ENCODE measurements at places on chromosomes 5 and 9. TPM values are rescaled to one million over a fixed set of nuclear protein-coding genes. Genes with fewer than 3 reads are reported as not detected.

C5 gene
- 0.08 TPM for total RNA-seq

DNA sequence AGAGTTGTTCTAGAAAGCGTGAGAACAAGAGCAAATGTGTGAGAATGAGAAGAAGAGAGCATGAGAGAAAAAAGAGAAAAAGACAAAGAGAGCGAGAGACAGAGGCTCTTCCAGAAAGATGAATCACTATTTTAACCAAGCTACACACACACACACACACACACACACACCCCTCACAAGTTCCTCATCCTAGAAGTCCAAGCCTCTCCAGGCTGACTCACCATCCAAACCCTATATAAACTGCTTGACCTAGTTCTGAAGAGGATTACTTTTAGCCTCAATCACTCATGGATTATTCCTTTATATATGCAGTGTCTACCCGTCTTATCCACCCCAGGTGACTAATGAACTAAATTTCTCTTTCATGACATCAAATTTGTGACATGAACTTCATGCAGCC lies 37.6 kb downstream of the C9orf57 start:
- peak; percentile 9 for DNase-seq

NAA35 gene
- 16.6 TPM for total RNA-seq

DNA sequence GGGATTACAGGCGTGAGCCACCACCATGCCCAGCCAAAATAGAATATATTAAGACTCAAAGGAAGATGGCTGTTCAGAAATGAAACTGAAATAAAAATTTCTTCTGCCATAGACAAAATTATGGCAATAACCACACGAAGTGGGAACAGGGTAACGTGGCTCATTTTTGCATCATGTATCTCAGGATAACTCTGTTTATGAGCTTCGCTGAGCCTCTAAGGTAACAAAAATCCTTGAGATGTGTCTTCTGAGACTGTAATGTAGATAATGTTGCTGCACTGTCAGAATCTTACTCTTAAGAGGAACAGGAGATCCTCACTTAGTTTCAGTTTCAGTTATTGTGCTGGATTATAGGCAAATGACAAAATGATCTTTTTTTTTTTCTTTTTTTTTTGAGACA lies 153.8 kb downstream of the GOLPH3 start:
- no peak for DNase-seq

LECT2 gene
- total RNA-seq, result not detected

- DNase-seq, result no peak
These were observed 296.7 kb upstream of the PANK3 start for GRCh38 chr5:168875832-168876231.

IRX1 gene
- total RNA-seq, result not detected

GRCh38 chr5:84379749-84380148 lies 4.9 kb downstream of the EDIL3 start:
- no peak for DNase-seq

TMC1 gene
- 0.53 TPM for total RNA-seq

DNA sequence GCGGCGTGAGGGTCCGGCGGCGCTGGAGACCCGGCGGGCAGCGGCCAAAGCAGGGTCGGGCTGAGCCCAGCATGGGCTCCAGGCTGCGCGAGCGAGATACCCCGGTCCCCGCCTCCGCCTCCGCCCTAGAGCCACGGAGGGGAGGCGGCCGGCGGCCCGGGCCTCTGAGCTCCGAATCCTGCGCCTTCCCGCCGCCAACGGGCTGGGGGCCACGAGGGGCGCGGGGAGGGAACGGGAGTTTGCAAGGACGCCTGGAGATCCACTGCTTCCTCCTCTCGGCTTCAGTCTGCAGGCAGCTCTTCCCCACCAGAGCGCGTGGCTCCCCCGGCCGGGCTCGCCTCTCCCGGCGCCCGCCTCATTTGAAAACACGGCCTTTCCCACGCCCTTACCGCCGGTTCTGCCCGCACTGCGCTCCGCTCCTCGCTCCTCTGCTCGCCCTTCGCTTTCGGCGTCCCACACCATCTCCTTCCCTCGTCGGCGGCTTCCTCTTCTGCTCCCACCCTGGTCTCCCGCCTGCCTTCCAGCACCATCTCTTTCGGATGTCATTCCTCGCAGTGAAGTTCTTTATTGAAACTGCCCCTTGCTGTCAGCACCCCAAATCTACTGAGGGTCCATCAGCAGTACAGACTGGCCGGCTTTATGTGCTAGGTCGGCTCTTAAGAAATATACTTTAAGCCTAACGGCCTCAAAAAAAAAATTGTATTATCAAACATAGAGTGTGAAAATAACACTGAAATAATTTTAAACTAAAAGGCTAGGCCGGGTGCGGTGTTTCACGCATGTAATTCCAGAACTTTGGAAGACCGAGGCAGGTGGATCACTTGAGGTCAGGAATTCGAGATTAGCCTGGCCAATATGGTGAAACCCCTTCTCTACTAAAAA lies 105.0 kb upstream of the FAM120A start:
- no peak for DNase-seq

- DNase-seq, result no peak
These were observed 374.1 kb upstream of the ACO1 start for GRCh38 chr9:32010322-32010721.

DNA sequence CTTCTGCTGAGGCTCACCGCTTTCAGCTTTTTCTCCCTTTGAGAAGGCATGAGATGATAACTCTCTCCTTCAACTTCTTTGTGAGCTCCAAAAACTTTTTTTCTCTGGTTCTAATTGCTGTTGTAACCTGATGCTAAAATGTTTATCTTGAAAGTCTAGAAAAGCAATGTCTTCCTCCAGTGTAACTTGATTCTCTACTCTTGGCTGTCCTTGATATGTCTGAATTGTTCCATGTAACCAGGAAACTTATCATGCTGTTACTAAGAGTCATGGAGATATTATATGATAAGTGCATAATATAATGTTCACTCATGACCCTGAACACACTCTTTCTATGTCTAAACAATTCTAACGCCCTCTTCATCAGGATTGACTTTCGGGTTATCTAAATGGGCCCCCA lies 128.0 kb upstream of the ABCA1 start:
- no peak for DNase-seq

DNA sequence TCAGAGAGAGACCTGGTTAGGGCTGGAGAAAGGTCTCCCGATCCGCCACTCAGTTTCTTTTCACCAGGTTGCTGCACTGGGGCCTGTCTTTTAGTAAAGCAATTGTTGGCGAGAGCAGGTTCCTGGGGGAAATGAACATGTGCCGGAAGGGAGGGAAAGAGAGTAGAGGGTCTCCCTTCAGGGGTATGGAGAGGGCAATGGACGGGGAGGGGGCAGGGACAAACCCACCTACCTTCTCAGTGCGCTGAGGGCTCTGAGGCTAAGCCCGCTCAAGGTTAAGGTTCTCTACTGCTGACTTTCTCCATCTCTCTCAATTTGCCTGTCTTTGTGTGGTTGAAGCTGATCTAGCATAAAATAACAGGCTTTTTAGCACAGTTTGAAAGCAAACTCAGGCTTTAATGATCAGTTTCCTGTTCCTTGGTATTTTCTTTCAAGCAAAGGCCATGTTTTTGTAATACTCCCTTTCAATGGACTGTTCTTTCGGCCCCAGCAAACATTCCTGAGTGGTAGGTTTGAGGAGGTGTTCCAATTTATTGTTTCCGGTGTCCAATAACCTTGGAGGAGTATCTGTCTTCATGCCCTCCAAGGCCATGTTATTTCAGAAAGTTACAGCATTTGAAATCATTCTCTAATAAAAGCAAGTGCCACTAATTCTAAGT lies 25.5 kb upstream of the TRAF1 start:
- DNase-seq, result no peak

GRCh38 chr5:83507431-83507830 lies 35.9 kb downstream of the VCAN start:
- DNase-seq, result no peak

GRCh38 chr9:133850937-133851336 lies 112.8 kb upstream of the SARDH start:
- no peak for DNase-seq

DNA sequence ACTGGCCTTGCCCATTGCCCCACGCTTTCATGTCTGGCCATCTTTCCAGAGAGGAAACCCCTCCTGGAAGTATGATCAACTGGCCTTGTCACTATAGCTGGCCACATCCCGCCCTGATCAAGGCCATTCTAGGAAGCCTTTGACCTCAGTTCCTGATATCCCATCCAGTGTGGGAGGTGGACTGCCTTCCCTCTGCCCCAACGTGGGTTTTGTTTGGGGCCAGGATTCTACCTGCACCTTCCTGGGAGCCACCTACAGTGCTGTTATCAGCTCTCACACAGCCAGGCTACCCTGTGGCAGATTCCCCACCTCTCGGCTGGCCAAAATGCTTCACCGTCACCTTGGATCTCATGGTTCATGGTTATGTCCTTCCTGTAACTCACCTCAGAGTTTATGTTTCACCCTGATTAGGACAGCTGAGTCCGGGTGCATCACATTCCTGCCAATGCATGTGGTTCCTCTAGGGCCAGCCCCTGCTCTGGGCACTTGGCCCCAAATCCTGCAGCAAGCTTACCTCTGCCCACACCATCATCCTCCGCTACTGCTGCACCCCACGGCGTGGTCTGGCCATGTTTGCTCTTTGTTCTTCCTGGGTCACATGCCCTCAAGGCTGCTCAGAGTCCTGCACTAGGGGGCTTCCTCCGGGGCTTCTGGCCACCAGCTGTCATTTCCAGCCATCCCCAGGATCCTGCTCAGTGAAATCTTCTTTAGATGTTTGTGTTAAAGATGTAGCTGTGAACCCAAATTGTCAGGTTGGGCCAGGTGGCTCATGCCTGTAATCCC lies 24.2 kb upstream of the S1PR3 start:
- DNase-seq, result no peak

DNA sequence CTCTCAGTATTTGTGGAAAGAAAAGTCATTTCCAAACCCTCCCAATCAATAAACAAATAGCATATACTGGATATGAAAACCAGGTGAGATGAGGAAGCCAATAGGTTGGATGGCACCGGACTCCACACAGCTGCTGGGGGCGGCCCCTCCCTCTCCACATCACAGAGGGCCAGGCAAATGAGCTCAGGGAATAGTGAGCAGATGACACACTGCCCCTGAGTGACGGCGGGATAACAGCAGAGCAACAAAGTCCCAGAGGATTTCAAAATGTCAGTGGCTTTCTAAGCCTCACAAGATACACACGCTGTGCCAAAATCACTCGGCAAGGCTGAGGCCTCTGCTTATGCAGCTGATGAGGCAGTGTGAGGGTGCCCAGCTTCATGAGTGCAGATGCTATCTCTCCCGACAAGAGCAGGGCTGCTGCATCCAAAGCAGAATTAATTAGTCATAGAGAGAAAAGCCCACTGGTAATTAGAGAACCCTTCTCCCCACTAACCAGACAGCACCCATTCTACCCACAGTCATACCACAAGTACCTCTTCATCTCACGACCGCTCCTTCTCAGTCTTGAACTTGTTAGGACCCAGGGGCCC lies 235.0 kb upstream of the NFIL3 start:
- DNase-seq, result no peak

GRCh38 chr9:2574203-2574602 lies 47.4 kb upstream of the VLDLR start:
- no peak for DNase-seq

- no peak for DNase-seq
These were observed 39.4 kb downstream of the UBE2QL1 start for GRCh38 chr5:6488021-6488420.

DNA sequence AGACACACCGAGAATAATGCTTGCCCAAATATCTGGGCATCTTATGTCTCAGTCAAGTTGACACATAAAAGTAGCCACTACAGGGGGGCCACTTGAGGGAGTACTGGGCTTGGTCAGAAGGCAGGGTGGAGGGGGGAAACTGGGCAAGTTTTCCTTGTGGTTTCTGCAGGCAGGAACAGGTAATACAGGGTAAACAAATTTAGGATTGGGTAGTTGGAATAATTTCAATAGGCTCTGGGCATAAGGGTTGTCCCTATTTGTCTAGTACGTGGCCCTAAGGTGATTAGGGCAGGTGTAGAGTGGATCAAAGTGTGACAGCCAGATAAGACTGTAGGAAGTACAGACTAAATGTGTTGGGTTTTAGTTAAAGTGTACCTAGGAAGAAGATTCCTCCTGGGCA lies 353.1 kb downstream of the TLE4 start:
- DNase-seq, result no peak

- no peak for DNase-seq
These were observed 222.3 kb downstream of the PARP8 start for GRCh38 chr5:50888751-50889150.

DNA sequence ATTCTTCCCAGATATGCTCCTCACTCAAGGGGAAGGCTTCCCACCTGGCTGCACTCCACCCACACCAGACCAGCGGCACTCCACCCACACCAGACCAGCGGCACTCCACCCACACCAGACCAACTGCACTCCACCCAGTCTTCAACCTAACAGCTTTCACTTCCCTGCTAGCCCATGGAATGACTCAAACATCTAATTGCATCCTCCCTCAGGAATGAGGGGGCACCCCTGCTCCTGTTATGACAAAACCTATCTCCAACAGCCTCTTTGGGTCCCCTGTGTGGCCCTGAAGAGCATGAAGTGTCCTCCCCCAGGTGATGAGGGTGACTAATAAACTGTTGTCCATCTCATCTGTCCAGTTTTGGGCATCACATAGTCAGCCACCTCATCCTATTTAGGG lies 556.6 kb upstream of the TUSC1 start:
- no peak for DNase-seq

Measured in HT-29 (cell line).